ENCODE measurements at places on chromosomes 1 and 21.

DNA sequence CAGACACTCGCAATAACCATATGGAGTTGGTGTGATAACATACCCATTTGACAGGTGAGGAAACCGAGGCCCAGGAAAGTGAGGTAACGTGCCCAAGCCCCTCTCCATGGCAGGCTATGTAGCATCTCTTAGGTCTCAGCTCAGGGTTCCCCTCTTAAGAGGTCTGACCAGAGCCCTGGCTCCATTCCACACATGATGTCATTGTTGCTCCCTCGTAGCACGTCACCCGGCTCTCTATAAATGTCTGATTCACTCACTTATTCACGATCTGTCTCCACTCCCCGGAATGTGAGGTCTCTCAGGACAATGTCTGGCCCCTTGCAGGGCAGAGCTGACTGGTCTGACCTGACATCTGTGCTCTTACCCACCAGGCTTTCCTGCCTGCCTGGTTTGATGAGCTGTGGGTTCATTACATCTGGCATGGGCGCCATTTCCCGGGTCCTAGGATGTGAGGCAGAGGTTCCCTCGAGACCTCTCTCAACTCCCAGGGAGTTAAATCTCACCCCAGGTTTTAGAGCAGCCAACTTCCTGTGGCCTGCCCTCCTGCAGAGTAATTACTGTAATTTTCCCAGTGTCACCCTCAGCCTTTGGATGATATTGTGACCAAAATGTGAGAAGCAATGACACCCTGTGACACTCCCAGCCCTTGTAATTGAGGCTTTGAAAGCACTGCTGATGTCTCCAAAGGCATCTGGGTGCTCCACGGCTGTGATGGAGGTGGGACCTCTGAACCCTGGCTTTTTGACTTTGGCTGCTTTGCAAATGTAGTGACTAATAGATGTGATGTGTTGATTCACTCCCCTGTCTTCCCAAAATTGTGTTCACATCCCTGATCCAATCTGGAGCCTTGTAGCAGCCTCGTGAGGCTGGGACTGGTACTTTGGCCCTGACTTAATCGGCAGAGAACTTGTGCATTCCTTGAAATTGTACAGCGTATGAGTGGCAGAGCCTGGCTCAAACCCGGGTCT is 10.6 kb downstream of the ACTL8 start:
- DNase-seq, result no peak

DNA sequence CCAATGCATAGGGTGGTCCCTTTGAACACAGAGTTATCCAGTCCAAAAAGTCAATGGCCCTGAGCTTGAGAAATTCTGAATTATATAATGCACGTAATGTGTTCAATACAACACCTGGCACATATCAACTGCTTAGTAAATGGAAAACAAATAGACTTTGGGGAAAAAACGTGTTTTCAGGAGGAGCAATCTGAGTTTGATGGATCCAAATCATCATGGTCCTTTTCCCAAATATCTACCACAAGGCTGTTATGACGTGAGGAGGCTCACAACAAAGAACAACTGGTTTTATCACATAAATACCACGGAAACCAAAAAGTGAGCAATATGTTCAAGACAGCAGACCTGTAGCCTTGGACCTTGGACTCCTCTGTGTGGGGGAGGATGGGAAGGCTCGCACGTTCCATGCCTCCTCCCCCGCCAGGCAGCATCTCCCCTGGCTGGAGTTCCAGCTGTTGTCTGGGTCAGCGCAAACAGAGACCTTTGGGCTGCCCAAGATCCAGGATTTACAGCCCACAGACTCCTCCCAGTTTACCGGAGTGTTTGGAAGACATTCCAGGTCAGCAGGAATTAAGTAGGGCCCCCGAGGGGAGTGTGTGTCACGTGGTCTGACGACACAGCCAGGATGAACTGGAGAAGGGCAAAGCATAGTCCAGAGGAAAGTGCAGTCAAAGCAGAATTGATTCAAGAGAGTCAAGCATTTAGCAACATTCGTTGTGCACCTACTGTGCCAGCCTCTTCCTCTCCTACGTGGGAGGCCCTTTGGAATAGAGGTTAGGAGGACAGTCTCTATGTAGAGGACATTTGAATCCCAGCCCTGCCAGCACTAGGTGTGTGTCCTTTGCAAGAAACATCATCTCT is 32.2 kb upstream of the MED18 start:
- DNase-seq, result no peak

GRCh38 chr1:93757256-93758036 is 75.8 kb upstream of the BCAR3 start:
- no peak for DNase-seq

- no peak for DNase-seq
Observed at GRCh38 chr1:220755309-220755708, 7.2 kb downstream of the MTARC2 start.

GRCh38 chr1:27752360-27752759 is 20.7 kb upstream of the STX12 start:
- DNase-seq, result no peak

GRCh38 chr1:42145389-42145716 is 7.9 kb upstream of the GUCA2B start:
- no peak for DNase-seq

DNA sequence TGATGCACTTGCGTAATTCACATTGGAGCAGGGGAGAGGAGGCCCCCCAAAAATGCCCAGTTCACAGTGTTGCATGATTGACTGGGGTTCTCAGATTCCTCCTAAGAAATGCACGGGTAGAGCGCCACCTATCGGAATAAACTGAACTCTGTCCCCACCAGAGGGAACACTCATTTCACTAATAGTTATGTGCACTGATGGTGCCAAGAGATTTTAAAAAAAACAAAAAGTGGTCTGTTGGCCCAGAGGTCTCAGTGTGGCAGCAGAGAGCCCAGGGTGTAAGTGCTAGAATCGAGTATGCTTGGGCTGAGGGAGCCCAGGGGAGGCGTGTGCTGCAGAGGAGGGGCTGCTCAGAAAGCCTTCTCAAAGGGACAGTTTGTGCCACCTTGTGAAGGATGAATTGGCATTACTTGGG is 6.9 kb downstream of the PINK1 start:
- DNase-seq, result no peak

DNA sequence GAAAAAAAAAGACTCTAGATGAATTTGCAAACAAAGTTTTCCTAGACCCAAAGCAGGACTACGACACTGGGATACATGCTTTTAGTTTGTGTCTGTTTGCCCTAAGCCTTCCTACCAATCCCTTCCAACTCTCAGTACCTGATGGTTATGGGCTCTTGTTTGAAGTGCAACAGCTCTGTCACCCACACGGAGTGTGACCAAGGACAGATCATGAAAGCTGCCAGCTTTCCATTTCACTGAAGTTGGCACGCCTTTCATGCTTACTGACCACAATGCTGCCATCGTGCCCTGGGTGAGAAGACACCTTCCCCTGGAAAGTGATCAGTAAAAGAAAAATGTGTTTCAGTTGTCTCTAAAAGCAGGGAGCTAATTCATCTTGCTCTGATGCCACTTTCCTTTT is 312.5 kb upstream of the PTBP2 start:
- no peak for DNase-seq

DNA sequence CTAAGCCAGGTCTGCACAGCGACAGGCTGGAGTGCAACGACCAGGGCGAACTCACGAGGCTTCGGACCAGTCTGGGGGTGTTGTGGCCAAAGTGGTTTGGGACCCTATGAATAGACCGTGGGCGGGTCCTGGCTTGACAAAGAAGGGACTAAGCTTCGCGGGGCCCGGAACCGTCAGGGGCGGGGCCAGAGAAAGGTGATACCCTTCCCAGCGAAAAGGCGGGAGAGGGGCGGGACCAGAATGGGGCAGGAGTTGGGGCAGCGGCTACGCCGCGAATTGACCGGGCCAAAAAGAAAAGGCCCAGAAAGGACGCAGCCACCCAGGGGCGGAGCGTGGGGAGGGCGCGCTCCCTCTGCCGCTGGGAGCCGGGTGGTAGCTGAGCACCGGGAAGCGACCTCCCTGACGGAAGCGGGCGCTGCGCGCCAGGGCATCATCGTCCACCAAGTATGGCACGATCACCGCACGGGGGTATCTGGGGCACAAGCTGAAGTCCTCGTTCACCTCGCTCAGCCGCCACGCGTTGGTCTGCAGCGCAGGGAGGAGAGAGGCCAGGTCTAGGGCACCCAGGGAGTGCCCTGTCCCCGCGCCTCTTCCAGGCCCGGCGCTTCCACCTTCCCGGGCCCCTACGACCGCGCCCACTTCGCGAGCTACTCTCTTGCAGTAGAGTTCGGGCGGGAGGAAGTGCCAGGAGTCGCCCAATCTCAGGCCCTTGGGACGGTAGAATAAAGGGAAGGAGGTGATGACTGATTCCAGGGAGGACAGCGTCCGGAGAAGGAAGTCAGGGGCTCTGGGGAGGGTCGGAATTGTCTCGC is 6.7 kb upstream of the FAM167B start:
- DNase-seq, result peak; percentile 39

DNA sequence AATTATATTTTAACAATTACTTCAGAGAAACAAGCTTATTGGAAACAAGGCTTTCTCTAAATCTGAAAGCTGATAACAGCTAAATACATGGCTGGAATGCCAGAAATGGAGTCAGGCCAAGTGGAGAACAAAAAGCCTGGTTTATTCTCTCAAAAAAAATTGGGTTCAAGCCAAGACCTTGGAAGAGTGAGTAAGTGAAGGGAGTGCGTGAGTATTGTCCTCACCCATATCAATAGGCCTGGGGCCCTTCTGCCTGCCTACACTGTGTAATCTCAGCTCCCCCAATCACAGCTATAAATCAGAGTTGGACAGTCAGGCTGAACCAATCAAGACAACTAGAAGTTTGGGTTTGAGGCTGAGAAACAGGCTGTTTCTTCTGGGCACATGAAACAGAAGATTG is 7.4 kb downstream of the KYAT3 start:
- no peak for DNase-seq

DNA sequence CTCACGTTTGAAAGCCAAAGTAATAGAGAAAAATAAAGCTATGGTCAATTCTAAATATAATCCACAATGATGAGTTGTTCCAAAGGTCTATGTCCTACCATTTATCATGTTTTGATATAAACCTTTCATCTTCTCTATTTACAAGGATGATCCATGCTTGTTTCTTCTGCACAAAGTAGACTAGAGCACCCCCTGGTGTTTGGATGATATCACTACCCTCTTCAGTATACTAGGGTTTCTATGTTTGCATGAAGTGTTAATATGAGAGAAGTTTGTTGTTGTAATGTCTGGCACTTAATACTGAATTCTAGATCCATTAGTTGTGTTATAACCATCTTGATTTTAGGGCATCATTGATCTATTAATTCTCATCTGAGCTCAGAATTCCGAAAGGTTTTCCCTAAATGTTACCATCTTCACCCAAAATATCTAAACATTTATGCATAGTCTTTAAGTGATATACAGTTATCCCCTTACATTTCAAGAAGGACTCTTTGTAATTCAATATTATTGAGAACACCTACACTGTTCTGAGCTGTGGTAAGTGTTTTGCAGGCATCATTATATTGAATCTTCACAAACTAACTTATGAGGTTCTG is 21.1 kb downstream of the CLDN8 start:
- DNase-seq, result no peak

- DNase-seq, result no peak
Observed at GRCh38 chr1:185735701-185736064, 1.5 kb downstream of the HMCN1 start.

Measured in stimulated activated CD8-positive, alpha-beta memory T cell treated with anti-CD3 and anti-CD28 coated beads, Interleukin-4, amount 100 ng/mL, for 1 hour (primary cell).